Hypothalamus (tissue), 51 donors: ENCODE measurements at places on chromosomes 1 and 21.

- DNase-seq = no peak
Observed at GRCh38 chr1:84006591-84006990, 7.7 kb upstream of the TTLL7 start.

DNA sequence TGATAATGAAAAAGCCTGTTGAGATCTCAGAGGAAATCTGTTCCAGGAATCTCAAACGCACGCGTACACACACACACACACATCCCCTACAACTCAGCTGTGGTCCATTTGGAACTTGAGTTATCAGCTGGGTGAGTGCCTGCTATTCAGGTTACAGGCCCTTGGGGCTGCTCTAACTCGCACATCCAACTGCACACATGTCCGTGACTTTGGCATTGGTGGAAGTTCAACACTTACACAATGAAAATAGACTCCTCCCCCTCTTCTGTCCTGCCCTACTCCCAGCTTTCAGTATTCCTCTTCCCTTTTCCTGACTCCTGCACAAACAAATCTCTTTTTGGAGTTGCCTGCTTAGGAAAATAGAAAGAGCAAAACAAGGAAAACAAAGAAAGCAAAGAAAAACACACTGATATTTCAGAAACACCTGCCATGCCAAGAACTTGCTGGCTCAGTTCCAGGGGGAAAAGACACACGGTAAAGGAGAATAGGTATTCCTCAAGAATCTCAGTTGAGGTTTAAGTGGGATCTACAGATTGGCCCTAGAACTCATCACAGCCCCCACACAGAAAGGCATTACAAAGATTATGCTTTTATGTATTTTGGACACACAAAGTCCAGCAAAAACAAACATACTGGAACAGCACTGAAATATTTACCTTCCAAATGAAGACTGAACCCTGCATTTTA, 140.9 kb downstream of the TGFBR3 start:
- no peak for DNase-seq

DNA sequence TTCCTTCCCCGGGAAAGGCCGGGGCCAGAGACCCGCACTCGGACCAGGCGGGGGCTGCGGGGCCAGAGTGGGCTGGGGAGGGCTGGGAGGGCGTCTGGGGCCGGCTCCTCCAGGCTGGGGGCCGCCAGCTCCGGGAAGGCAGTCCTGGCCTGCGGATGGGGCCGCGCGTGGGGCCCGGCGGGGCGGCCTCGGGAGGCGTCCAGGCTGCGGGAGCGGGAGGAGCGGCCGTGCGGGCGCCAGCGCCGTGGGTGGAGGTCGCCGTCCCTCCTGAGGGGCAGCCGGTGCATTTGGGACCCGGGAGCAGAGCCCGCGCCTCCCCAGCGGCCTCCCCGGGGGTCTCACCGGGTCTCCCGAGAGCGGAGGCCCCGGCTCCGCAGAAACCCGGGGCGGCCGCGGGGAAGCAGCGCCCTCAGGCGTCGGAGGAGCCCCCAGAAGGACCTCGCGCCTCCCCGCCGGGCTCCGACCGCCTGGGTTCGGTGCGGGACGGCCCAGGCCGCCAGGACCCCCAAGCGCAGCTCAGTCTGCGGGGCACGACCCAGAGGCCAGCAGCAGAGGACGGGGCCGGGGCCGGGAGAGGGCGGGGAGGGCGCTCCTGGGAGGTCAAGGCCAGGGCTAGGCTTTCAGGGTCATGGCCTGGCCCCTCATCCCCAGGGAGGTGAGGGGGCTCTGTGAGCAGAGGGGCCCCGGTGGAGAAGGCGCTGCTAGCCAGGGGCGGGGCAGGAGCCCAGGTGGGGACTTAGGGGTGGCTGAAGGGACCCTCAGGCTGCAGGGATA, 7.2 kb upstream of the SLX9 start:
- no peak for DNase-seq

GRCh38 chr1:173758980-173759379, 44.2 kb downstream of the KLHL20 start:
- DNase-seq = no peak

DNA sequence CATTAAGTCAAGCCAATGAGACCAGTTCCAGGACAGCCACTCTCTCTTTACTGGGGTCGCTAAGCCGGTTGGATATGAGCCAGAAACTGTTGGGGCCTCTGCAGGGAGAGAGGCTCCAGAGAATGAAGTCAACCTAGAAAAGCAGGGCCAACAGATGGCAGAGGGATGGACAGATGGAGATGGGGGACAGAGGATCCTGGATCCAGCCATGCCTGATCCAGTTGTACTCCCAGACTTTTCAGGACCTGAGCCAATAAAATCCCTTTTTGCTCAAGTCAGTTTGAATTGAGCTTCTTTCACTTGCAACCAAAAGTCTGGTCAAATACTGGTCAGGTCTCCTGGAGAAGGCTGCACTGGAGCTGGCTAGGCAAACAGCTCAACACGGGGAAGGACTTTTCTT, 2.2 kb downstream of the DHCR24 start:
- DNase-seq = no peak

DNA sequence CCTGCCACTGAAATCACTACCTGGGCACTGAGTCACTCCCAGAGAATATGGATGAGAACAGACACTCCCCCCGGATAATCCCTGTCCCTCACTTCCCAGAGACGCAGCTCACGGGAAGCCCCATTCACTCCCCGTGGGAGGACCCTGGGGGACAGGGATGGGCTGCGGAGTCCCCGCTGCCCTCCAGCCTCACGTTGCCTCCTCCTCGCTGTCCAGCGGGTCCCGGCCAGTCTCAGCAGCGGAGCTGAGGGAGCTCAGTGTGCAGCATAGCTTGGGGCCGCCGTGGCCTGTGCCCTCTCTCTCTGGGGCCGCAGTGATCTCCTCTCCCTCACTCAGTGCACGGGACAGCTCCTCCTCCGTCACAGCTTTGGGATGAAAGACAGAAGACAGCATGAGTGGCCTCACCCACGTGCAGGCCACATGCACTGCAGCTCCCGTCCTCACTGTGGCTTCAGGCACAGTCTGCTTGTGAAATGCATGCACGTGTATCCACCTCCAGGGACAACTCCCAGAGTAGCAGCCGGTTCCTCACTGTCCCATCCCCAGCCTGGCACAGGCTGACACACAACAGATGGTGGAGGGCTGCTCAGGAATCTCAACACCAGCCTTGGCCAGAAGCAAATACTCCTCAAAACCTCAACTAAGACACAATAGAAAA, 7.4 kb downstream of the CFAP410 start:
- no peak for DNase-seq

DNA sequence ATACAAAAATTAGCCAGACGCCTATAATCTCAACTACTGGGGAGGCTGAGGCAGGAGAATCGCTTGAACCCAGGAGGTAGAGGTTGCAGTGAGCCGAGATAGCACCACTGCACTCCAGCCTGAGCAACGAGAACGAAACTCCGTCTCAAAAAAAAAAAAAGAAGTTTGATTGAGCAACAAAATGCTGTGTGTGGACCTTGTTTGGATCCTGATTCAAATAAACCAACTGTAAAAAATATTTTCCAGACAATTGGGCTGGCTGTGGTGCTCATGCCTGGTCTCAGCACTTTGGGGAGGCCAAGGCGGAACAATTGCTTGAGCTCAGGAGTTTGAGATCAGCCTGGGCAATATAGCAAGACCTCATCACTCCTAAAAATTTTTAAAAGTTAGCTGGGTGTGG, 16.8 kb downstream of the PTAFR start:
- DNase-seq = no peak

- no peak for DNase-seq
Observed at GRCh38 chr1:53967409-53968124, 21.4 kb downstream of the LRRC42 start.

DNA sequence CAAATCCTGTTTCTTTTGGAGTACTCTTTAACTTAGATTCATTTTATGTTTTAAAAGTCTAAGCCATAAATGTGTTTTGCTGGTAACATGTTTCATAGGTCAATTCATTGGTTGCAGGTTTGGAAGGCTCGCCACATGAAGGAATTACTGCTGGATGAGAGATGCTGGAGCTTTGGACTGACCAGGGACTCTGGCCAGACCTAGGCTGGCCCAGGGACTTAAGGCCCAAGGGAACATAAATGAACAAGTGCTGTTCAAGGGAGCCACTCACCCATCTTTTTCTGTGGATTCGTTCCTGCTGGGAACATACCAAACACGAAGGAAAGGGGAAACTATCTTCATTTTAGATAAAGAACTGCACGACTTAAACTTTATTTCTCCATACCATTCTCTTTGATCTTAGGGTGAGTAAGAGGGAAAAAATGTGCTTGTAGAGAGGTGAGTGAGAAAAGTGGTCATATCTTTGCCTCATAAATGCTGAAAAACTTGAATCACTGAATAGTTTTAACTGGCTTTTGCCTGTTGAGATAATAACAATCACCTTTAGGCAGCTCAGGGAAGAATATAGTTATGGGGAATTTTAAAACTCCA, 15.3 kb upstream of the SHCBP1L start:
- DNase-seq = no peak

- no peak for DNase-seq
Observed at GRCh38 chr1:112332176-112333150, 63.6 kb upstream of the CTTNBP2NL start.

- DNase-seq = no peak
Observed at GRCh38 chr1:38680801-38681510, 178.6 kb downstream of the RRAGC start.

GRCh38 chr1:113784104-113784779, 25.0 kb upstream of the PHTF1 start:
- no peak for DNase-seq

- DNase-seq = no peak
Observed at GRCh38 chr1:44723496-44724295, 7.3 kb downstream of the RNU5D-1 start.

- no peak for DNase-seq
Observed at GRCh38 chr1:206105464-206105995, 11.7 kb downstream of the AVPR1B start.

DNA sequence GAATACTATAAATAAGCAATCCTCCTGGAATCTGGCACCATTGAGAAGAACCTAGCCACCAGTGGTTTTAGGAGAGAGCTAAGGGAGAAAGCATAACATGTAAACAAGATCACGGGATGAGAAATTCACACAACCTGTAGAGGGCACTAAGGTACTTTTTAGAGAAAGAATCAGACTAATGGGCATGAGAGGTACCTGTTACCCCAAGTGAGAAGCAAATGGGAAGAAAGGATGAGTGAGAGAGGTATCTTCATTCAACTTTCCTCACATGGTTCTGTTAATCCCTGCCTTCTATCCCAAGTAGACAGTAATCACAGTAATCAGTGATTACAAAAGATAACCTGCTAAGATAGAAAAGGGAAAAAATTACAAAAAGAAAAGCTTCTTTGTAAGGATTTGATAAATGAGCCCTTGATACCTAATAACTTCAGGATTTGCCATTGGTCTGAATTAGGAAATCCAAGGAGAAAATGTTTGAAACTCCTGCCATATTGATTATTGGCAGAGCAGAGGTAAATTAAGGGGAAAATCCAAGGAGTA, 251.1 kb upstream of the ADGRL2 start:
- DNase-seq = no peak
